ENCODE measurements at places on chromosomes 7 and 10.

DNA sequence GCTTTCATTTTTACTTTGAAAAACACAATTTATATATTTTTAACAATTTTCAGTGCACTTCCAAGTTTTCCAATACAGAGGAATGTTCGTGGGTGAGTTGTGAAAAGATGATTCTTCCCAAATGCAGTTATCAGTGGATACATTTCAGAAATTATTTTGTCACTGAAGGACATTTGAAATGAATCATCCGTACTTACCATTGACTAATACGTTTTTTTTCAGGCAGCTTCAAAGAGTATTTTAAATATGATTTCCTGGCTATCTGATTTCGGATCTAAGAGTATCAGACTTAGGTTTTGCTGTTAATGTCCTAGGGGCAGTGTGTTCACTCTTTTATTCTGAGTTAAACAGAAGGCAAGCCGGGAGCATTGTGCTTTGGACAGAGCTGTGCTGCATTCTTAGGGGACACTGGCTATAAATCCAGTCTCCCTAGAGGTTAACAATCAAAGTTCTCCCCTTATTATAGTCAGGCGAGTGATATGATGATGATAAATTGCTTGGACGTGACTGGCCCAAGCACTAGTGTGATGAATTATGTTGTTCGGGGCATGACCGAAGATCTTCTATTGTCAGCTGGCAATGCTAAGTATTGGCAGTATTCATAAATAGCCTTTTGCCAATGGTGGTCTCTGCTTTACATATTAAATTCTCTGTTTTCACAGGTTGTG is 4.5 kb downstream of the PTER start:
- no peak for DNase-seq

GRCh38 chr7:99822731-99823718 is 4.8 kb upstream of the CYP3A43 start:
- DNase-seq, result no peak

GRCh38 chr7:46157931-46158330 is 236.9 kb upstream of the IGFBP3 start:
- no peak for DNase-seq

GRCh38 chr7:108660465-108660864 is 90.8 kb downstream of the DNAJB9 start:
- DNase-seq, result no peak
